Nucleus accumbens (tissue), 56 donors: ENCODE measurements at places on chromosomes 12 and 14.

DNA sequence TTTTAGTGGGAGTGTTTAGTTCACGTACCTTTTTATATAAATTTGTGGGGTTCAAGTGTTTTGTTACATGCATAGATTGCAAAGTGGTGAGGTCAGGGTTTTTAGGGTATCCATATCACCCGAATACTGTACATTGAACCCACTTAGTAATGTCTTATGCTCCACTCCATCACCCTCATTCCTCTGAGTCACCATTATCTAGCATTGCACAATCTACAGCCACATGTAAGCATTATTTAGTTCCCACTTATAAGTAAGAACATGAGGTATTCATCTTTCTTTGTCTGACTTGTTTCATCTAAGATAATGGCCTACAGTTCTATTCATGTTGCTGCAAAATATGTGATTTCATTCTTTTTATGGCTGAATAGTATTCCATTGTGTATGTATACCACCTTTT, 583.7 kb upstream of the LRFN5 start:
- no peak for DNase-seq

DNA sequence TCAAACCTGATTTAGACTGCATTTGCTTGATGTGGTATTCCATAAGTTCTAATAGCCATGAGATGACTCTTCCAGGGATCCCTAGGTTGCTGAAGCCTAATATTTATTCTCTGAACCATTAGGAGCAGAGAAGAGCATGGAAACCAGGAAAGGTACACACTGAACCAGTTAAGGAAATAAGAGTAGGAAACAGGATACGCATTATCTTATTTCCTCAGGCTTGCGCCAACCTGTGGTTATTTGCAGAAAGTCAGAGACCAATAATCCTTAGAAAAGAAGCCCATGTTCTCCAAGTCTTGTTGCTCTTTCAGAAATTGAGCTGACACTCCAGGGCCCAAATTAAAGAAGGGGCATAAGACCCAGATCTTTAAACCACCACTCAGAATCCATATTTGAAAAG, 41.8 kb upstream of the SMUG1 start:
- no peak for DNase-seq

DNA sequence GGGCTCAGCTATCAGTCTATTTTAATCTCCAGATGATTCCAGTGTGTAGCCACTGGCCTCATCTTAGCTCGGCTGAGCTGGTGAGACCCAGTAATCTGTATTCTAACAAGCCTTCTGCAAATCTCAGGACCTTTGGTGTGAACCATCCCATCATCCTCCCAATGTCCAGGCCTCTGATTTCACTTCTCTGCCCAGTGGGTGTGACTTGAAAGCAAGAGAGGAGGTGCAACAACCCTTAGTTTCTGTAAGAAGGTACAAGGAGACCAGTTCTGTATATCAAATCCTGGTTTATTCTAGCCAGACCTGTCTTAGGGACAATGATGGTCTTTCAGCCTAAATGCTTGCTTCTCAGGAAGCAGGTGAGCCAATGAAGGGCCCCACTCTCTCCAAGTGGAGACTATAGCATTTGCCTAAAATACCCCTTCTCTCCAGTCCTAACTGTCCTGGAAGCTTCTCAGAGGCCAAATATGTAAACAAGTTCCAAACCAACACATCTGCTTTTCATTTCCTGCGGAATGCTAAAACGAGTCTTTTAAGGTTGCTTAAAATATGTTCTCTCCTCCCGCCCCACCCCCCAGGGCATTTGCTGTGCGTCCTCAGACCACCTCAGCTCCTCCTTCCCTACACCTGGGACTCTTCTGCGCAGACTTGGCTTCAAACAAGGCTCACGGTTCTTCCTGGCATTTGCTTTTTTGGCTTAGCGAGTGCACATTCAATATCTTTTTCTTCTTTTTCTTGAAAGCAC, 78.4 kb upstream of the FUT8 start:
- no peak for DNase-seq

DNA sequence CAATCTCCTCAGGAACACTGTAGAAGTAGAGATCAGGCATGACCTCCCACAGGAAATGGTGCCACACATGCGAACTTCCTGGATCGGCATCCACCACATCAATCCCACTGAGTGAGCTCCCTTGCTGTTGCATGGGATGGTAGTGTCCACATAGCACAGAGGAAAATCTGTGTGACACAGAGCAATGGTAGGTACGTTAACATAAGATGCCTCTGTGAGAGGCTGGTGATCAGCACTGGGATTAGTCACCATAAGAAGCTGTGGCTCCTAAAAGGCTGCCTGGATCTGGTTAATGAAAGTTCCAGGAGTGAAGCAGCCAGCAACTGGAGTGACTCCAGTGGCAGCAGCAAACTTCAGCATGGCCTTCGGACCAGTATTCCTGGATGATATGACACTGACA, 21.8 kb downstream of the WDHD1 start:
- DNase-seq, result no peak

DNA sequence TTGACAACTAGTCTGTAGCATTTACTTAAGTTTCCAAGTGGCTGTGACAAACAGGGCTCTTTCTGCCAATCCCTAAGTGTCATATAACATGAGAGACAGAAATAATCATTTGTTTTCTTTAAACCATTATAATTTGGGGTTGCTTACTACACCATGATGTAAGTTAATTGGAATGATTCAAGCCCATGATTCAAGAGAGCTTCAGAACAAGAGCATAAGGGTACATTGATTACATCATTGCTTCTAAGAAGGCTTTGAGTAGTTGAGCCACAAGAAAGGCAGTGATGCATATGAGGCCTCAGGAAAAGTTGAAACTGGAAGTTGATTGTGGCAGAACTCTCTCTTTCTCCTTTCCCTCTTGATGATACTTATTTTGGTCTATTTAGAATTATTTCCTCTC, 444.0 kb downstream of the CCER1 start:
- no peak for DNase-seq

GRCh38 chr12:11240348-11240930, 29.1 kb downstream of the PRB3 start:
- DNase-seq, result no peak

- no peak for DNase-seq
Observed at GRCh38 chr14:99512571-99513182, 31.5 kb downstream of the CCNK start.

DNA sequence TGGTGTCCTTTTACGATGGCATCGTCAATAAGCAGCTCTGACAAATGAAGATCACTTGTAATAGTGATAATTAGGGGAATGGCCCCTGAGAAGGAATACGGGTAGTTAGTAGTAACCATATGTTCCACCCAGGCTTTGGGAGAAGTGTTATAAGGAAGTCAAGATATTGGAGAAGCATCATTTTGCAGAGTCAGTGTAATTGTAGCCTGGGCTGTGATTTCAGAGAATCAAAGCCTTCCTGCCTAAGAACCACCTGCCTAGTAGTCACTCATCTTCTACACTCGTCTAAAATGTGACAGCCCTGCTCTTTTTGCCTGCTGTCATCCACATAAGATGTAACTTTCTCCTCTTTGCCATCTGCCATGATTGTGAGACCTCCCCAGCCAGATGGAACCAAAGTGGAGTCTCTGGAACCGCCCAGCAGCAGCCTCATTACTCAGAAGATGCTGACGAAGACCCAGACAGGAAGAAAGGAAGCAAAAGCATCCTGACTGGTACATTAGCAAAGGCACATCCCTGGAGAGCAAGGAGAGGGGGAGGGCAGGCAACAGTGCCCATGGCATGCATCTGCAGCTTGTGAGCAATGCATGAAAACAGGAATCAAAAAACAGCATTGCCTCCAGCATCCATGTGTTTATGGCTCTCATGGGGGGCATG, 12.6 kb upstream of the EDDM3A start:
- no peak for DNase-seq

DNA sequence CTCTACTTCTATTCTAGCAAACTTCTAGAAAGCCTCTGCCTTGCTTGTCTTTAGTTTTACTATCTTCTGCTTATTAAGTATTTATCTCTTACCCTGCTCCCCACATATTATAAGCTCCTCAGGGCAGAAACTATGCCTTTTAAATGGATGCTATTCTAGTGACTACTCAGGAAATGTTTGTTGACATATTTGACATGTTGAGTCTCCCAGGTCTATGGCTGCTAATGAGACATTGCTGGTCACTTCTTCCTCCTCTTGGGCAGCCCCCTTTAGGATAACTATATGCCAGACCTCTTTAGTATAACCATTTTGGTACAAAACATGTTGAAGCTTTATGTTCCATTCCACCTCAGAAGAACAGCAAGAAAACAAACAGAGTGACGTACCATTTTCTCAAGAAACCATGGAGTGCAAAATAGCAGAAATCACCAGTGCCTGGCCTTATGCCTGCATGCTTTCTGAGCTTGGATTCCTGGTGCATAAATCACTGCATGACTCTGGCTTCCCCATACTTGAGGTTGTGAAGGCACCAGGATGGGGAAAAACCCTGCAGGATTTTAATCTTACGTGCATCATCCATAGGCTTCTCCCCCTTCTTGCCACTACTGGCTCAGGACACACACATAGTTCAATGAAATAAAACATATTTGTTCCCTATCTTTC, 202.6 kb downstream of the TMX1 start:
- DNase-seq, result no peak
